Heart left ventricle (tissue), 16 donors: ENCODE measurements at places on chromosomes 1 and 21. TPM values are rescaled to one million over a fixed set of nuclear protein-coding genes. Genes with fewer than 3 reads are reported as not detected.
A peak's percentile ranks its signal among the peaks of the same experiment; 100 is the strongest.

ANGPTL1 gene
- 12.6 TPM for polyA plus RNA-seq

TAS1R1 gene
- not detected for polyA plus RNA-seq

GOLT1A gene
- 0.24 TPM for polyA plus RNA-seq

CHAF1B gene
- 0.23 TPM for polyA plus RNA-seq

GRCh38 chr1:181140398-181140797 lies 51.9 kb downstream of the IER5 start:
- no peak for DNase-seq

- DNase-seq, result no peak
These were observed 39.9 kb downstream of the CRYAA start for GRCh38 chr21:43208561-43209332.

DNA sequence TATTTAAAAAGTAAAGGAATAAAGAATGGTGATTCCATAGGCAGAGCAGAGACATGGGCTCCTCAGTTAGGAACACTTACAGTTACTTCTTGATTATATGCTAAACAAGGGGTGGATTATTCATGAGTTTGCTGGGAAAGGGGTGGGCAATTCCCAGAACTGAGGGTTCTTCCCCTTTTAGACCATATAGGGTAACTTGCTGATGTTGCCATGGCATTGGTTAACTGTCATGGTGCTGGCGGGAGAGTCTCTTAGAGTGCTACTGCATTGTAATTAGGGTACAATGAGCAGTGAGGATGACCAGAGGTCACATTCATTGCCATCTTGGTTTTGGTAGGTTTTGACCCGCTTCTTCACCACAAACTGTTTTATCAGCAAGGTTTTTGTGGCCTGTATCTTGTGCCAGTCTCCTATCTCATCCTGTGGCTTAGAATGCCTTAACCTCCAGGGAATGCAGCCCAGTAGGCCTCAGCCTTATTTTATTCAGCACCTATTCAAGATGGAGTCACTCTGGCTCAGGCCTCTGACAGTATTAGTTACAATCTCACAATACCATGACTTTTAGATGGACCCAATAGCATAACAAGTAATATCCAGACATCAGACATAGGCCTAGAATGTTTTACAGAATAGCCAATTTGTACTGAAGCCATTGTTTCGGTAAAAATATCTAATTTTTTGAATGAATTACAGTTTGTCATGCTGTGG lies 106.8 kb downstream of the ZBTB18 start:
- no peak for DNase-seq

DNA sequence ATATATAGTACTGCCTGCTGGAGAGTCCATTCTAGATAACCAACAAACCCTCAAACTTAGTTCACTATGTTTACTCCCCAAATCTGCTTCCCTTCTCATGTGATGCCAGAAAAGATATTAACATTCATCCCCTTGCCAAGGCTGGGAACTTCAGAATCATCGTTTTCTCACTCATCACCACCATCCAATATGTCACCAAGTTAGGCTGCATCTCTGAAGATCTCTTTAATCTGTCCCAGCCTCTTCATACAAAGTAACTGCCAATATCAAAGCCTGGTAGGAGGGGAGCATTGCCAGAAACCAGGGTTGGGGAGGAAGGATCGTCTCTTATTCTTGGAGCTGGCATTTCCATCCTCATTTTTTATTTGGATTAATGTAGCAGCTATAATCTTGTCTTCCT lies 71.6 kb downstream of the XCL2 start:
- DNase-seq, result no peak

DNA sequence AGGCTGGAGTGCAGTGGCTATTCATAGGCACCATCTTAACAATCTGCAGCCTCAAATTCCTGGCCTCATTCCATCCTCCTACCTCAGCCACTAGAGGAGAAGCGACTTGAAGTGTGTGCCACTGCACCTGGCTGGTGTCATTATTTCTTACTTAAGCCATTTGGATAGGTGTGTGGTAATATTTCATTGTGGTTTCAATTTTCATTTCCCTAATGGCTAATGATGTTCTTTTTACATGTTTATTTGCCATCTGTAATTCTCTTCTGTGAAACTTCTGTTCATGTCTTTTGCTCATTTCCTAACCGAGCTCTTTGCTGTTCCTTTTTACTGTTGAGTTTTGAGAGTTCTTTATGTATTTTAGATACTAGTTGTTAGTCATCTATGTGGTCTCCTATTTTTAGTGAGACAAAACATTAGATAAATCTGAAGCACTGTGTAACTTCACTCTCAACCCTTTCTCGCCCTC lies 66.8 kb downstream of the SLC27A3 start:
- DNase-seq, result no peak

DNA sequence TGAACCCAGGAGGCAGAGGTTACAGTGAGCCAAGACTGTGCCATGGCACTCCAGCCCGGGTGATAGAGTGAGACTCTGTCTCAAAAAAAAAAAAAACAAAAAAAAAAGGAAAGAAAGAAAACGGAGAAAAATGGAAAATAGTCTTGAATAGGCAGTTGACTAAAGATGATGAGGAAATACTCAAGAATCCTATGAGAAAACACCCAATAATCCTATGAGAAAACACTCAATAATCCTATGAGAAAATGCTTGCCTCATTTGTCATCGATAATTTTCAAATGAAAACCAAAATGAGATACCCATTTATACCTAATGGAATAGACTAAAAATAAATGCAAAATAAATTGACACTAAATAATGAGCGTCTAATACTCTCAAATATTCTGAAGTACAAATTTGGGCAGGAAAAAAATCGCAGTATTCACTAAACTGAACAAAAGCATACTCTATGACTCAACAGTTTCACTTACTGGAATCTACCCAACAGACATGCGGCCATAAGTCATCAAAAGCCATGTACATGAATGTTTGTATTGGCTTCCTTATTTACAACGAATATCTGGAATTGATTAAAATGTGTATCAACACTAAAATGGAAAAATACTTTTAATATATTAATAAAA lies 733.9 kb upstream of the CHRM3 start:
- no peak for DNase-seq

DNA sequence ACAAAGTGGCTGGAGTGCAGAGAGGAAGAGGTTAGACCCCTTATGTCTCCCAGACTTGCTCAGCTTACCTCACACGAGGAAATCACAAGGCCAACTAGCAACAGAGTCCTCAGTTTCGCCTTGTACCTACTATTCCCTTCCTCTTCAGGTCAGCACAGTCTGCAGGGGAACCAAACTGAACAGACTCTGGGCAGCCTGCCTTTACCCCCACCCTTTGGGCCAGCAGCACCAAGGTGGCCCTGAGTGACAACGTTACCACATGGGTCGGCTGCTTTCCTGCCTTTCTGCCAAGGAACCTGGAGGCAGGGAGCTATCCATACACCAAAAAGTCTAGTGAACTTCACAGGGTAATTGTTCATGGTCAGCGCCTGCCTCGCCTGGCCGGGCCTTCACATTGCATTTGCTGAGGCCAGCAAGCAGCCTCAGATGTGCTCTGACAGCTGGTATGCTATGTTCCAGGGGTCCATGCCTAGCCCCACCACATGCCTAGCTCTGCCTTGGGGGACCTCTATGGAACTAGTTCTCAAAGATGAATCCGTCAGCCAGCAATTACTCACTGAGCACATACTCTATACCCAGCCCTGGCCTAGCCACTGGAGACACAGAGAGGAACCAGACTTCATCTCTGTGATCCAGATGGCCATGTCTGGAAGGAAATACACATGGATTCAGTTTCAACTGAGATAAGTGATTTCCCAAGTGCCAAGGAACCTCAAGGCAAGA lies 69.6 kb downstream of the DMAP1 start:
- peak; percentile 29 for DNase-seq

- DNase-seq, result no peak
These were observed 8.6 kb upstream of the C1QTNF12 start for GRCh38 chr1:1255078-1255477.

GRCh38 chr1:116807394-116808199 lies 53.4 kb downstream of the CD2 start:
- DNase-seq, result no peak

GRCh38 chr1:147542569-147542897 lies 1.2 kb downstream of the BCL9 start:
- no peak for DNase-seq

DNA sequence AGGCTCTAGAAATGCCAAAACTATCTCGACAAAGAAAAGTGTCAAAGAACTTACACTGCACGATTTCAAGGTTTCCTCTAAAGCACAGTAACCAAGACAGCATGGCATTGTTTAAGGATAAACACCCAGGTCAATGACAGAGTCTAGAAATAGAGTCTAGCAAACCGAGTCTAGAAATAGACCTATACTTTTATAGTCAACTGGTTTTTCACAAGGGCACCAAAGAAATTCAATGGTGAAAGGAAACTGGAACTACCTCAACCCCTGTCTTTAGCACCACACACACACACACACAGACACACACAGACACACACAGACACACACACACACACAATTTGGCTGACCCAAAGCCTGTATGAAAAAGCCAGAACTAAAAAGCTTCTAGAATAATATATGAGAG lies 67.1 kb upstream of the PGBD5 start:
- no peak for DNase-seq

DNA sequence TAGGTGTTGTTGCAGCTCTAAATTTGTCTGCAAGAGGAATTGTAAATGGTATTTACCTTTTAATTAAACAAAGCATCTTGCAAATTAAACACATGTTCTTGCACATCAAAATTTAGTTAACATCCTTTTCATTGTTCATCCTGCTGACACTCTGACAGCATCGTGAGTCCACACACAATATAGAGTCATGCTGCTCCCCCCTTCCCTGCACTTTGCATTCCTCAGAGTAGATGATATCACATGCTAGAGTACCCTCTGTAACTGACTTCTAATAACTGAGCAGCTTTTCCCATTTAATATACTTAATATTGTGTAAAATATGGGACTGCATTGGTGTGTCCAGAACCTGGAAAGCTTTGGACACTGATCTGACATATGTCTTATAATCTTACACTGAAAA lies 138.8 kb upstream of the DPYD start:
- DNase-seq, result no peak

GRCh38 chr1:160670701-160671100 lies 23.9 kb upstream of the SLAMF1 start:
- no peak for DNase-seq

- no peak for DNase-seq
These were observed 8.6 kb downstream of the AIM2 start for GRCh38 chr1:159067699-159068621.

DNA sequence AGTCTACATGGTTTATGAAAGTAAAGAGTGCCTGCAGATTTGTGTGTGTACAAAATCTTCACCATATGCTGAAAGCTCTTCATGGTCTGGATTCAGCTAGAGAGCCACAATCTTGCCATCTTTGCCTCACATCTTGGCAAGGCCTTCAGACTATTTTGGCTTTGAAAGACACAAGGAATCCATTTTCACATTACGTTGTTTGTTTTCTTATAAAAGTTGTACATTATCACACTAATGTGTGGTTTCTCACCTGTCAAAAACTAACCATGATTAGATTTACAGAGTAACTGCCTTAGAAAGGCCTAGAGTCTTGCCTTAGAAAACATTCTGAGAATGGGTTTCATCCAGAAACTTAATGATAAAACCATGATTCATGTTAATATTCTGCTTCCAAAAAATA lies 494.6 kb downstream of the NEGR1 start:
- DNase-seq, result no peak
